ENCODE measurements at places on chromosomes 16 and 17.

DNA sequence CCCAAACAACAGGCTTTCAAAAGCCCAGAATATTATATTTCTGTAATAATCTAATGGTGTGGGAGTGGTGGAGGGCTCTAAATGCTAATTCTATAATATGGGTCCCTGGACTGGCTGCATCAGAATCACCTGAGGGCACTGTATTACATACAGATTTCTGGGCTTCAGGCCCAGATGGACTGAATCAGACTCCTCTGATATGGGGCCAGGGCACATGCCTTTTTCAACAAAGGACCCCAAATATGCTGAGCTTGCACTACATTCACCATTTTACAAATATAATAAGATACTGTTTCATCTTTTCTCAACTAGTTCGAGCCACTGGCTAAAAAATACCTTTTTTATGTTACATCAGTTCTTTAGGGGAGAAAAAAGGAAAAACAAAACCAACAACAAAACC lies 309.7 kb downstream of the MAP2K6 start:
- no peak for DNase-seq

DNA sequence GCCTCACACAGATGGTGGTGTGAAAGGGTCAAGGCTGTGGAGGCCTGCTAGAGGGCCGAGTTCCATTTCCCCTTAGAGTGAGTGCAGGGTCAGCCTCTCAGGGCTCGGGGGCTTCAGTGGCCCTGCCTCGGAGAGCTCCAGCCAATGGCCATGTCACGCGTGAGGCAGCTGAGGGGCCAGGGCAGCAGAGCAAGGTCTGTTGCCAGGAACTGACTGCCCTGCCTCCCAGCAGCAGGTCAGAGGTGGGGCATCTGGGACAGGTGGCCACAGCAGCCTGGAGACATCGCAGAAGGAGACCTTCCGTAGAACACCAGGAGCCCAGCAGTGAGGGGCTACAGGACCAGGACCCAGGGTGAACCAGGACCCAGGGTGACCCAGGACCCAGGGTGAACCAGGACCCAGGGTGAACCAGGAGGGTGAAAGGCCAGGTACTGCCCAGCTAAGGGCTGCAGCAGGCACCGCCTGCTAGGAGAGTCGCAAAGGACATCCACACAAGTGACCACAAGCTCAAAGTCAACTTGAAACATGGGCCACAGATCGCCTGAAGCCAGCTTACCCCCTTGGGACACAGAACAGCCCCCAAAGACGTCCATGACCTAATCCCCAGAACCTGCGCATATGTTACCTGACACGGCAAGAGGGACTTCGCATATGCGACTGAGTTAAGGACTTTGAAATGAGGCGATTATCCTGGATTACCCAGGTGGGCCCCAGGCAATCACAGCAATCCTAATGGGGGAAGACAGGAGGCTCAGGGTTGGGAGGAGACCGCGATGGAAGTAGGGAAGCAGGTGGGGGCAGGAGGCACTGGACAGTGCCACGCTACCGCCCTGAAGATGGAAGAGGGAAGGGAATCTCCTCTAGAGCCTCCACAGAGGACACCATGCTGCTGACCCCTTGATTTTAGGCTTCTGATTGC lies 4.8 kb upstream of the MEAK7 start:
- DNase-seq: no peak

GRCh38 chr17:1315891-1316403 lies 36.5 kb downstream of the TRARG1 start:
- DNase-seq: no peak

GRCh38 chr17:33901085-33901484 lies 354.0 kb upstream of the CCL2 start:
- no peak for DNase-seq

DNA sequence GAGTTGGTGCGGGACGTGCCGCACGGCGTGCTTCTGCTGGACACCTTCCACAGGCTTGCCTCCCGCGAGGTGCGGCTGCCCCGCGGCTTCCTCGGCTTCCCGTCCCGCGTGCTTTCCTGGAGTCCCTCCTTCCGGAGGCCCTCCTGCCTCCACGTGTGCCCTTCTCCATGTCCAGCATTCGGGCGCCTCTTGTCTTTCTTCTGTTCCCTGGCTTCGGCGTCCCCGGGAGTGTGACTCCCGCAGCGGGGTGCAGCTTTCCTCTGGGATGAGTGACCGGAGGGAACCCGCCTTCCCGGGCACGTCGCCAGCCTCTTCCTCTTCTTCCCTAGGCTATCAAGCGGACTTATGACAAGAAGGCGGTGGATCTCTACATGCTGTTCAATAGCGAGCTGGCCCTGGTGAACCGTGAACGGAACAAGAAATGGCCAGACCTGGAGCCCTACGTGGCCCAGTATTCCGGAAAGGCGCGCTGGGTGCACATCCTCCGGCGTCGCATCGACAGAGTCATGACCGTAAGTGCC lies 23.0 kb downstream of the DNAH2 start:
- DNase-seq: no peak

DNA sequence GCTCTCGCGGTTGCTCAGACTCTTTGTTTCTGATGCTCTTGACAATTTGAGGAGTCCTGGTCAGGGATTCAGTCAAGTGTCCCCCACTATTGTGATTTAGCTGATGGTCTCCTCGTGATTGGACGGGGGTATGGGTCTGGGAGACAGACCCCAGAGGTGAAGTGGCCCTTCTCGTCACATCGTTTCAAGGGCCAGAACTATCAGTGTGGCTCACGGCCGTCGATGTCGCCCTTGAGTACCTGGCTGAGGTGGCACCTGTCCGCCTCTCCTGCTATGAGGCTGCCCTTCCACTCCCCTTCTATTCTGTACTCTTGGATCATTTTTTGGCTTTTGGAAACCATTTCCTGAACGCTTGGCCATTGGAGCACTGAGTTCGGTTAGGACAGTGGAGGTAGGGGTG lies 7.4 kb upstream of the MEAK7 start:
- DNase-seq: no peak

- DNase-seq: no peak
These were observed at the start of gene MT1E for GRCh38 chr16:56625140-56625942. MT1E (plus strand) TSS chr16:56625781; CDS start chr16:56625852, 71 bp downstream.
